ENCODE measurements at places on chromosomes 3 and 15. TPM values are rescaled to one million over a fixed set of nuclear protein-coding genes. Genes with fewer than 3 reads are reported as not detected.
A peak's percentile ranks its signal among the peaks of the same experiment; 100 is the strongest.

The ADAMTS17 gene
- 6.0 TPM for total RNA-seq

The RARB gene
- total RNA-seq: not detected

DNA sequence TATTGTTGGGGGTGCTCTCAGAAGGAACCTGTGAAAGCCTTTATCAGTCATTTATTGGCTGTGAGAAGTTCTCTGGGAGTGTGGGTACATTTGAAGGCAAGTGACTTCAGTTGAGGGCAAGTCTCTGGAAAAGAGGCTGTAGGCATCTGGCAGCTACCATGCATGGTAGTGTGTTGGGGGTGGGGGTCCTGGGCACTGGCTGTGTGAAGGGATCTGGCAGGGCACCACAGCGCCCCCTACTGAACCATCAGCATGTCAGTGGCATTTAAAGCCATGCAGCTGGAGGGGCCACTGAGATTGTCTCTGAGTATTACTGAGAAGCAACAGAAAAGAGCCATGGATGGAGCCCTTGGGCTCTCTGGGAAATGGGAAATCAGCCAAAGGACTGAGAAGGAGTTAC, 30.6 kb downstream of the CRTAP start:
- no peak overlapping the region for H3K27ac ChIP-seq
- no peak overlapping the region for H3K4me3 ChIP-seq
- DNase-seq: peak; percentile 32
- H3K27me3 ChIP-seq: peaks cover 2% of the 10 kb centered on the region
- no peaks in the 10 kb centered on the region for H3K4me1 ChIP-seq

DNA sequence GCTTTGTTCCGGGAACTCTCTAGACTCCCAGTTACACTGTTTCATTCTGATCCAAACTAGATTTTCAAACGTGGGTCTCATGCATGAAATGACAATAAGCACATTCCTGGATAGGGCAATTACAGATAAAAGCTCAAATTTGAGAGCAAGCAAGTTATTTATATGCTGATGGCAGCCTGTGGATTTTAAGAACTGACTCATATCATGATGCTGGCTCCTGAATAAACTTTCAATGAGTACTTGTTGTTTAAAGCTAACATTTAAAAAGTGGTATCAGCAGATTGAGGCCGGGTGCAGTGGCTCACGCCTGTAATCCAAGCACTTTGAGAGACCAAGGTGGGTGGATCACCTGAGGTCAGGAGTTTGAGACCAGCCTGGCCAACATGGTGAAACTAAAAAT, 66.6 kb downstream of the LEO1 start:
- H3K27ac ChIP-seq: no peak overlapping the region
- no peak for DNase-seq
- no peak overlapping the region for H3K4me3 ChIP-seq
- H3K4me1 ChIP-seq: no peaks in the 10 kb centered on the region
- H3K27me3 ChIP-seq: no peaks in the 10 kb centered on the region

GRCh38 chr15:77786956-77787355, 154.2 kb upstream of the LINGO1 start:
- no peak overlapping the region for H3K4me3 ChIP-seq
- H3K4me1 ChIP-seq: no peaks in the 10 kb centered on the region
- DNase-seq: no peak
- H3K27ac ChIP-seq: no peak overlapping the region
- no peaks in the 10 kb centered on the region for H3K36me3 ChIP-seq
- H3K27me3 ChIP-seq: no peaks in the 10 kb centered on the region

DNA sequence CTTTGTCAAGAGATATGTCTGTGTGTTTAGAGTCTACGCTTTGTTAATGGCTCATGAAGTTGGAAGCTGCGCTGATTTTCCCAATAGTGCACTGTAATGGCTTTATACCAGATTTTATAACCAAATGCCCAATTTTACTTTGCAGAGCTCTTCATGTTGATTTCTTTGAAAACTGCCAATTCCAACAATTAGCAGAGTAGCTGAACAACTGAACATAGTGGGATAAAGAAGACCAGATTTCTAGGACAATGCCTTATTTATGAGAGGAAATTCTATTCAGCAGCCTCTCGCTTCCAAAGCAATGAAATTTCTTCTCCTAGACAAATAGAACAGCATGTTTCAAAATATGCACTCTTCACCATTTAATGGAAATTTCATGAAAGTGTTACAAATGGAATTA, 66.9 kb upstream of the PROK2 start:
- H3K27me3 ChIP-seq: no peaks in the 10 kb centered on the region
- no peak for DNase-seq
- H3K4me3 ChIP-seq: no peak overlapping the region
- H3K36me3 ChIP-seq: no peaks in the 10 kb centered on the region
- no peaks in the 10 kb centered on the region for H3K4me1 ChIP-seq

DNA sequence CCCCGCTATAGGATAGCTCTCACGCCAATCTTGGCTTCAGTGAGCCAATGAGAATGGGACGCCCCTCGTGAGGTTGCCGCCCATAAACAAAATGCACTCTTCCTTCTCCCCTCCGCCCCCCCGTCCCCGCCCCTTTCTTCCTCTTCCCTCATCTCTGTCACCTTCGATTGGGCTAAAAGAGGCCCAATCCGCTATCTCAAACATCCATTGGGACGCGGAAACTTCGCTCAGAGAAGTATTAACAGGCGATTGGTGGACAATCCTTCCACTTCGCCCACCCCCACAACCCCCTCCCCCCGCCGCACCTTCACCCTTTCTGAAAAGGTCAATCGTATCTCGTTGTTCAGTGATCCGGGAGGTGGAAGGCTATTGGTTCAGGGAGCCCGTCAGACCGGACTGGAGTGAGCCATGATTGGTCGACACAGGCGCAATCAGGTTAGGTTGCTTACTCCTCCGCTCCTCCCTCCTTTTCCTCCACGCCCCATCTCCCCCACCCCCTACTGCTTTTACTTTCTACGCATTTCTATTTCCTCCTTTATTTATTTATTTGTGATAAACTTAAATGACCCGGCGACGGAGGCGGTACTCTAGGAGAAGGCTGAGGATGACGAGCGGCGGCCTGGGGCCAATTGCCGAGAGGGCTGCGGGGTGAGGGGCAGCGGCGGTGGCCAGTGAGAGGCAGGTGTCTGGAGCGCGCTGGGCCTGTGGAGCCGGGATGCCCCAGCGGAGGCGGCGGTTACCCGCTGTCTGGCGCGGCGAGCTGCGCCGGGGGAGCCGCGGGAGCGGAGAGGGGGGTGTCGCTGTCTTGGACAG, 447 bp upstream of the ZBTB20 start:
- H3K4me3 ChIP-seq: peak overlapping the region; percentile 92
- H3K36me3 ChIP-seq: peaks cover 2% of the 10 kb centered on the region

GRCh38 chr3:43503067-43503728, 118.6 kb downstream of the ANO10 start:
- no peak overlapping the region for H3K27ac ChIP-seq
- H3K27me3 ChIP-seq: no peaks in the 10 kb centered on the region
- DNase-seq: no peak
- no peak overlapping the region for H3K4me3 ChIP-seq
- H3K36me3 ChIP-seq: no peaks in the 10 kb centered on the region

DNA sequence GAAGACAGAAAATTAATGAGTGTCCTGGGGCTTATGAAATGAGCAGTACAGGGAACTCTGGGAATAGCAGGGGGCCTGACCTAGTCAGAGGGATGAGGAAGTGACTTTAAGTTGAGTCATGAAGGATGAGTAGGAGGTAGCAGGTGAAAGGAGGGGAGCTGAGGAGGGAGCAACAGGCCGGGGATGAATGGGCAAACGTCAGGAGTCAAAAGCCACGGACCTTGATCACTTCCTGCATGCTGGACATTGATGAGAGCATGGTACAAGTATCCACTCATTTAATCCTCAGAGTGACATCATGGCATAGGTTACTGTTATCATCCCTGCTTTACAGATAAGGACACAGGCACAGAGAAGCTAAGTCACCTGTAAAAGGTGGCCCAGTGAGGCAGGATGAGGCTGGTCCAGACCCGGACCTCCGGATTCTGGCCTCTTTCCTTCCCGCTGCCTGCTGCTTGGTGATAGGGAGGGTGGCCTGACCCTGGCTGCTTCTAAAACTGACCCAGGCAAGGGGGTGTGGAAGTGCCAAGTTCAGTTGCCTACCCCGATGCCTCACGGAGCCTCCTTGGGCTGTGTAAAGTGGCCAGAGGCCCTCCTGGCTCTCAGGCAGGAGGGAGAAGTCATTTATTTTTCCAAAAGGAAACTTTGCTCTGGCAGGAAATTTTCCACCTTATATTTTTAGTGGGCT, 7.6 kb downstream of the CORO2B start:
- H3K4me1 ChIP-seq: peaks cover 8% of the 10 kb centered on the region
- no peak overlapping the region for H3K4me3 ChIP-seq
- no peak for DNase-seq
